ENCODE measurements at places on chromosomes 4 and X. TPM values are rescaled to one million over a fixed set of nuclear protein-coding genes. Genes with fewer than 3 reads are reported as not detected.

DNA sequence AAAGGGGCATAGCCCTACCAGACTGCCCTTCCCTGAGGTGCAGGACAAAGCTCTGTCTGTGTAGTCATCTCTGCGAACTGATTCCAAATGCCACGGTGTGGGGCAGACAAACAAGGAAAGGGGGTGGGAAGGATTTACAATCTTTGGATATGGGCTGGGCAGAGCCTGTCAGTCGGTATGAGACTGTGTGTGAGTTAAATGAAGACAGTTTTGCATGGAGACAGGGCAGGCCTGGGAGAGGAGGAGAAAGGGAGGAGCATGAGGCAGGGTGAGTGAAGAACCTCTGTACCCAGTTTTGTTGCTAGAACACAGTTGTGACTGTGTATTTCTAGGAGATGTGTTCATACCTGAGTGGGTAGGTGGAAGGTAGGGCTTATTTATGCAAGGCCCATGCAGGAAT lies 59.4 kb upstream of the MSN start:
- DNase-seq = no peak

GK2 gene
- total RNA-seq = not detected

ADRA2C gene
- 5.9 TPM for total RNA-seq

DNA sequence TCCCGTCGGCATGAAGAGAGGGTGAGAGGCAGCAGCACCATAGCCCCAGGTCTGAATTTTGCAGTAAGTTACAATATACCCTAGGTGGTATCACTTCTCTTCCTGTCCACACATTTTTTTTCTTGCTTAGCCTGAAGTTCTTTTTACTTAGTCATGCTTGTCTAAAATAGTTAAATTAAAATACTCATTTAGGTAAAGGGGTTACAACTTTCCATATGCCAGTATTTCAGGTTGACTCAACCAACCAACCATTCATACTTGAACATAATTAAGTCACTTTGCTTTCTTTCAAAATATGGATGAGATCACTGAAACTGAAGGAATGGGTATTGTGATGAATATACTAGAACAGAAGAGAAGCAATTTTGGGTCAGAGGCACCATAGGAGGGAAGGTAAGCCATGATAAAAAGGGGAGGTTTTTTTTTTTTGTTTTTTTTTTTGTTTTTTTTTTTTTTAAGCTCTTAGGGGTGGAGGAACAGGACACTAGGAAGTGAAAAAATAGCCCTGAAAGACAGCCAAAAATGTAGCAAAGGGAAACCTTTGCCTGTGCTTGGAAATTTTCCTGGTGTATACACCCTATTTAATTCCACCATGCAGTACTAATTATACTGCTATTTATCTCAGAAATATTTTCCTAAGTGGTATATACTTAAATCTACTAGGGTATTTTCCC lies 41.8 kb downstream of the RPS6KA3 start:
- peak; percentile 40 for DNase-seq

GRCh38 chr4:72991873-72992272 lies 77.6 kb downstream of the COX18 start:
- DNase-seq = peak; percentile 0

NIPAL1 gene
- total RNA-seq = 0.88 TPM

DNA sequence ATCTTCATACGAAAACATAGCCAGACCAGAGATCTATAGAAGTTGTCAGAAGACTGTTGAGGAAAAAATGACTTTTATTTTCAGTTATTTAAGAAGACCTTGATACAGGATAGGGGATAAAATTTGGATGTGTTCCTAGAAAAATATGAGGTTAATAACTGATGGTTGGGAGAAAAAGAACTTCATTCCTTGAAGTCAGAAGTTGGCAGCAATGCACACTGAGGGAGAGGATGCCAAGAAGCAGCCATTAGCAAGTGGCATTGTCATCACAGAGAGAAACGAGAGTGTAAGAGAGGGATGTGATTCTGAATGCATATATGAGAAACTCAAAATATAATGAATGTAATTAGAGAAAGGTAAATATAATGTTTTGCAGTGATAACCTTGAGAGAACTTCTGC lies 382.1 kb upstream of the EPHA5 start:
- DNase-seq = no peak

DNA sequence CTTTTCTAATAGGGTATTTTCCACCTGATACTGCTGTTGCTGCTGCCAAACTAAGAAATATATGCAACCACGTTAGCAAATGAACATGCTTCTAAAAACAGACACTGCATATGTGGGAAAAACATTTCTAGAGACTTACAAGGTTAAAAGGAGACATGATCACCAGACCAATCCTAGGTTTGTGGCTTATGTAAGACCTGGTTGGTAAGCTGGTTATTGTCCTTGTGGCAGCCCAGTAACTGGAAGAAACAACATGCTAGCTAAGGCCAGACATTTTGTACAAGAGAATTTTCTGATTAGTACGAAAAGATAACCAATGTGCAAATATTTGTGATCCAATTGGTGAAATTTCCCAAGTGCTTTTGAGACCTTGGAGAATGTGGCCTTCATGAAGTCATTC lies 112.0 kb downstream of the AFF2 start:
- no peak for DNase-seq

GRCh38 chr4:53378171-53378482 lies 686 bp downstream of the FIP1L1 start:
- peak; percentile 5 for DNase-seq

CPE gene
- 10.3 TPM for total RNA-seq

- peak; percentile 59 for DNase-seq
Measured at GRCh38 chrX:136168929-136169735, 21.8 kb downstream of the FHL1 start.

GRCh38 chr4:138639018-138639741 lies 376.4 kb upstream of the NOCT start:
- peak; percentile 18 for DNase-seq

CDX4 gene
- total RNA-seq = not detected

DNA sequence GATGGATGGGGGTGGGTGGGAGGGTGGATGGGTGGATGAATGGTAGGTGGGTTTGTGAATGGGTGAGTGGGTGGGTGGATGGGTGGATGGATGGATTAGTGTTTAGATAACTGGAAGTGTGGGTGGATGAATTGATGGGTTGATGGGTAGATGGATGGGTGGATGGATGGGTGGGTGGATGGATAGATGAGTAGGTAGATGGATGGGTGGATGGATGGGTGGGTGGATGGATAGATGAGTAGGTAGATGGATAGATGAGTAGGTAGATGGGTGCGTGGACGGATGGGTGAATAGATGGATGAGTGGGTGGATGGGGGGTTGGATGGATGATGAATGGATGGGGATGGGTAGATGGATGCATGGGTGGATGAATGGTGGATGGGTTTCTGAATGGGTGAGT lies 20.3 kb upstream of the ASMTL start:
- no peak for DNase-seq

USP17L15 gene
- not detected for total RNA-seq

SRPK3 gene
- total RNA-seq = 2.2 TPM

RTL3 gene
- not detected for total RNA-seq

GRCh38 chr4:141548791-141549190 lies 87.6 kb upstream of the IL15 start:
- no peak for DNase-seq

- peak; percentile 27 for DNase-seq
Measured at GRCh38 chr4:24763631-24764297, 31.6 kb upstream of the SOD3 start.

CDKL2 gene
- total RNA-seq = not detected

F11 gene
- total RNA-seq = not detected

CCDC160 gene
- 0.17 TPM for total RNA-seq

DNA sequence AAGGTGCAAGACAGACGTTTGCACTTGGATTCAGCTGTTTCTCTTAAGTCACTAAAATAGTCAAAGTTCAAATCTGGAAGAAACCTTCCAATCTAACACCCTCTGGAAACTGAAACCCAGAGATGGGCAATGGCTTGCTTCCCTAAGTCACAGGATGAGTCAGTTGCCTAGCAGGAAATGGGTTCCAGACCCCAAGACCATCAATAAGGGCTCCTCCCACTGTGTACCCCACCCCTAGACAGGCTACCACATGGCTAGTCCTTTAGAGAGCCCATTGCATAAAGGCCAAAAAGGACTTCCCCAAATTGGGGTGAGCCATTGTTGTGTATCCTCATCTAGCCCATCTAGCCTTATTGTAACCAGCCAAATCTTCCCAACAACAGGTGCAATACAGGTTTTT lies 216.2 kb downstream of the HS6ST2 start:
- DNase-seq = no peak

CHRDL1 gene
- total RNA-seq = not detected

- DNase-seq = no peak
Measured at GRCh38 chr4:171561419-171561818, 251.8 kb upstream of the GALNTL6 start.

PCDH18 gene
- total RNA-seq = 2.5 TPM

ITGB1BP2 gene
- total RNA-seq = 1.2 TPM

GLRA2 gene
- total RNA-seq = not detected

- no peak for DNase-seq
Measured at GRCh38 chr4:128410037-128410436, 122.4 kb upstream of the PGRMC2 start.

DNA sequence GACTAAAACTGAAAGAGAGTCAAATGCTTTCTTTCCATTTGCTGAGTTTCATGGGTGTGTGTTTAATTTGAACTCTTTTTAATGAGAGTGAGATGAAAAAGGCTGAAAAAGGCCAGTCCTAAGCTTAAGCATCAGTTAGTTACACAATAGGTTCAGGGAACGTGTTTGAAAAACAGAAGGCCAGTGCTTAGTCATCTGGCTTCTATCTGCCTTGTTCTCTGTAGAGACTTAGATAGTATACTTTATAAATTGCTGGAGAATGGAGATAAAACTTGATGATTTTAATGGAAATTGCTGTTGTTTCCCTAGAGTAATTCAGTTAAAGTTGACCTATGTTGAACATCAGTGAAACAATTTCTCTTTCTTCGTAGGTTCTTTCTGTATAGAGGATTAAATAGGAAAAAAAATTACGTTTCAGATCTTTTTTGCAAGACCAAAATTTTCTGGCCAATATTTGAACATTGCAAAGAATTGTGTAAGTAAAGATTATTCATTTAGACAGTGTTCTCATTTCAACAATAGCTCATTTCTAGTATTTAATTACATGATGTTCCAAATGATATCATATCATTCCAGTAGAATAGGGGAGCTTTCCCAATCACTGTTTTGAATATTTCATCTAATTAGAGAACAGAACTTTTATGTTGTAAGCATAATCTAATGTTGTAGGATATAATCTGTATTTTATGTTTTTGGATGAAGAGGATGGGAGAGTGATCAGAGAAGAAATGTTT lies 1088.8 kb downstream of the ADGRL3 start:
- no peak for DNase-seq

NPY2R gene
- not detected for total RNA-seq

DNA sequence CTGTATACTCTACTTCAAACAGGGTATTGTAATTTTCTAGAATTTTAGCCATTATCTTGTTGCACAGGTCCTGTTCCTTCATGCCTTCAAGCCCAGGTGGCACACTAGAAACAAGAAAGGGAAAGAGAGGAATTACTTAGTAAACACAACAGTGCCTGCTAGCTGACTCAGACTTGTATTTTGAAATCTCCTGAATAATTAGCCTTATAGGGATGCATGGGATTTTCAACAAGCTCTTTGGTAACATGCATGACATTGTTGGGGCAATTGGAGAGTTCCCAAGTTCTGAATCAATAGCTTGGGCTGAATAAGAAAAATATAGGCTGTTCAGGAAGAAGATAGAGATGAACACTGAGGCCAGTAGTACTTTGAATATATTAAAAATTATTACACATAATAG lies 118.8 kb downstream of the FAM13A start:
- no peak for DNase-seq

GRCh38 chr4:153257151-153257620 lies 52.9 kb downstream of the TRIM2 start:
- peak; percentile 68 for DNase-seq

DNA sequence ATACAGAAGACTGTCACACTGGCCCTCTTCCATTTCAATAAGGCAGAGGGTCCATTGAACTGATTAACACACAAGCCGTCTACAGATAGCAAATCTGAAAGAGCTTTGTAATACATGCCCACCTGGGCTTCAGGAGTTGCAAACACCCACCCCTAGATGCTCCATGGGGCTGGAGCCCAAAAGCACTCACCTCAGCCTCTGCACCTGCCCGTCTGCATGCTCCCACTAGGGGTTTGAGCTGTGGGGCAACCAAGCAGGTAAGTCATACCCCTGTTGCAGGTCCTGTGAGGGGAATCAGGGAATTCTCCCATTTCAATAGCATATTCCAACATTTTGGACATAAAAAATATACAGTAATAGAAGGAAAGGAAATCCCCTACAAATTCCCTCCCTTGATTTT lies 243.0 kb upstream of the KCNIP4 start:
- no peak for DNase-seq

- DNase-seq = no peak
Measured at GRCh38 chrX:1877780-1878179, 262.9 kb downstream of the ASMT start.

- DNase-seq = peak; percentile 1
Measured at GRCh38 chrX:142089193-142089592, 115.9 kb downstream of the MAGEC2 start.

DNA sequence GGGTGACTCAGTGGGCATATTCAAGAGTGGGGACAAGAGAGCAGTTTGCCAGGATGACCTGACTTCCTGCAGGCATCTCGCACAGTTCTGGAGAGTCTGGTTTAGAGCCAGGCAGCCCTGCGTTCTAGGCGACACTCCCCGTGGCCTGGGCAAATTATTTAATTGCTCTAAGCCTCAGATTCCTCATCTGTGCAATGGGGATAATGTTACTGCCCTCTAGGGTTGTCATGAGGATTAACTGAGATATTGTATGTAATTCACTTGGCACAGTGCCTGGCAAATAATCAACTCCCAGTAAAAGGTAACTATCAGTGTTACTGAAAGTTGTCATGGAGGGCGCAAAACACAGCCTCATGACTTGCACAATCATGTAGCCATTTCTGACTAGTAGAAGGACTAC lies 48.8 kb upstream of the PITX2 start:
- DNase-seq = no peak
